ENCODE measurements at places on chromosomes 11 and 22.

- no peak for DNase-seq
Observed at GRCh38 chr22:48645766-48646165, 1181.9 kb downstream of the BRD1 start.

DNA sequence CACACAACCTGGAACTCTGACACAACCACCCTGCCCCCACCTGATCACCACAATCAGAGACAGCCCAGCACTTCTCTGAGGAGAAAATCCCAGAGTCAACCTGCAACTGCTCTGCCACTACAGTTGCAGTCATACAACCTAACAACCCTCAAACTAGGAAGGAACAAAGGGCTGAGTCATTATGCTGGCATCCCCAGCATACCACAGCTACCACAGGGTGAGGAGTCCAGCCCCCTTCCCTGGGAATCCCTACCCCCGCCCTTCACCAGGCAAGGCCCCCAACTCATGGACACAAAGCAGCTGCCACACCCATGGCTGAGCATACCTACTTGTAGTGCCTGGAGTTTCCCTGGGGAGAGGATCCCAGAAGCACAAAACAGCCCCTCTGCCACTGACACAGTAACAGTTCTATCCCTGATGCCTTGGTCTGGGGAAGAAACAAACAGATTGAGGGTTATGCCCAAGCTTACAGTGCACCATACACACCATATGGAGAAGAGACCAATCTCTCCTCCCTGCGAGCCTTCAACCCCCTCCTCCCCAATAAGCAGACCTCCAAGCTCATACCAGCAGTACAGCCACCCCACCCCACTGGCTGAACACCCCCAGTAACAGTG lies 68.5 kb upstream of the C11orf58 start:
- DNase-seq, result no peak

GRCh38 chr22:39173787-39174497 lies 21.5 kb upstream of the CBX7 start:
- no peak for DNase-seq

DNA sequence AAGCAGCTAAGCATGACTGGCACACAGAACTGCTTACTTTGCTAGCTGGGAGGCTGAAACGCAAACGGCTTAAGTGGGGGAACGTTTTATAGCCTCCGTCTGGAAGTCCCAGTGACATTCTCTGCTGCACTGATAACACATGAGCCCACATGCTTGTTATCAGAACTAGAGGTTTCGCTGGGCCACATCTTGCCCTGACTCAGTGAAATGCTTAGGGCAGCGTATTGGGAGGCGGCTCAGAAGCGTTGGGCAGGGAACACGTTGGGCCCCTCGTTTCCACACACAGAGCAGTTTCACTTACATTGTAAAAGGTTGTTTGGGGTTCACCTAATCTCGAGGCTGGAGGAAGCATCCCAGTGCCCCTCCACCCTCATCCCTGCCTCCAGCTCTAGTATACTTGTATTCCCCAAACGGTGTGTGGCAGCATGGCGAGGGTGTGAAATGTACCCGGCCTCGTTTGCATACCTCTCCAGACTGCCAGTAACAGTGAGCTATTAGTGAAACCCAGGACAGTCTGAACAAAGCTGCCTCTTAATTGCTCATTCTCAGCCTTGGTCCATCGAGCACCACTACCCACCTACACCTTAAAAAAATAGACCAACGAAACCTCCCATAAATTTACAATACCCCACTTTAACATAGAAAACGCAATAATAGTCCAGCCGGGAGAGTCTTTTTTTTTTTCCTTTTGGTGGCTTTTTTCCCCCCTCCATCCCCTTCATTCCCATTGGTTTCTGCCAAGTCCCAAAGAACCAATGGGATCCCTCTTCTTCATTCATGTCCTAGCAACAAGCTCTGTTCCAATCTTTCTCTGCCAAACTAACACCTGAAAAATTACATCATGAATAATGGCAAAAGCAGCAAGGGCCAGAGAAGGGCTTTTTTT lies 218.8 kb upstream of the SORL1-AS1 start:
- no peak for DNase-seq

GRCh38 chr22:19705181-19705934 lies 8.9 kb upstream of the SEPTIN5 start:
- DNase-seq, result no peak

DNA sequence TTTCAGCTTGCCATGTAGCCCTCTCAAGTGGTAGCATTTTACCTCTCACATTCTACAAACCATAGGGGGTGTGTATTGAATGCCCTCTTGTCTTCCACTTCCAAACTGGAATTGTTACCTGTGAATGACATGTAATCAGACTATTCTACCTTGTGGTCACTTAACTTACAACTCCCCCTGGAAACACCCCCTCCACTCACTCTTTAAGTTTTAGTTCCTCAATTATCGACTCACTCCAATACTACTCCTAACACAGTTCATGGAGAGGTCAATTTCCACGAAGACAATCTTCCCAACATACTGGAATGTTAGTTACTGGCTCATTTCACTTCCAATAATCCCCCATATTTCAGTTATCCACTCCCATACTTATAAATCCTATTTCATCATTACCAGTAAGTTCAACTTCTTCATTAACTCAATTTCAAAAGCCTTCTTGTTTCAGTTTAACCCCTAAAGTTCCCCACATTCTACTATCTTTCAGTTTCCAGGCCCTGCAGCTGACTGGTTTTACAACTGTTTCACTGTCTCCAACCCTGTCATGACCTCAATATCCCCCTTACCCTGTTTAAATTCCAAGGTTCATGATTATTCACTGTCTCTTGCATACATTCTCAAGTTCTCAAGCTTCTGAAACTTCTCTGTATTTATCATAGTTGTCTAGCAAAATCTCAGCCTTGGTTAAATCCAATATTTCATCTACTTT lies 92.5 kb downstream of the C11orf87 start:
- no peak for DNase-seq

DNA sequence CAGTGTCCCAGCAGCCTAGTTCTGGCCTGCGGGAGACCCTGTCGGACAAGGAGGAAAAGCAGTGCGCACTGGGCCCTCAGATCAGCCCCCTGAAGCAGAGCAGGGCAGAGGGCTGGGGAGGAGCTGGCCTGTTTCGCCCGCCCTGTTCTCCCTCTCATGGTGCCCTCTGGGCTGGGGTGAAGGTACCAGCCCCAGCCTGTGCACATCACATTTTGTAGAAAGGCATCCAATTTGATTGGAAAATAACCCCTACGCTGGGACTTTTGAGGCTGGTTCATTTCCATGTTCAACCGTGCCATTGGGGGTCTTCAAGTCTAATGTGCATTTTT lies 832 bp upstream of the NAP1L4 start:
- DNase-seq, result no peak

GRCh38 chr11:67053896-67054329 lies 2.7 kb upstream of the RHOD start:
- no peak for DNase-seq

- peak; percentile 58 for DNase-seq
Observed at GRCh38 chr11:2587132-2587930, 112.5 kb downstream of the KCNQ1OT1 start.

GRCh38 chr11:64044730-64045393 lies 9.1 kb downstream of the FLRT1 start:
- no peak for DNase-seq

DNA sequence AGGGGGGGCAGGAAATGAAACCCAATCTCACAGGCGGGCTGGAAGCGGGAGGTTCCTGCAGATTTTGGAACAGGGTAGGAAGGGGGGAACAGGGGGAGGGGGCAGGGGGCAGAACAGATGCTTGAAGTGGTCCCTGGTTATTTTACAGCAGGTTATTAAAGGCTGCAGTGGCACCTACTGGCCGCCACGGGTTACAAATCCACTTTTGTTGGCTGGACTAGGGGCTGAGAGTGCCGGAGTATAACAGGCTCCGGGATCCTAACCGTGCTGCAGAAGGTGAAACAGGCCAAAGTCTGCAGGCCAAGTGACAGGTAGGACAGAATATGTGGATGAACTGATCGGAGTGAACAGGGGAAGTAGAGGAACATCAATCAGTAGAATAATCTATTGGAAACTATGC lies 2.5 kb downstream of the ROBO3 start:
- DNase-seq, result no peak

GRCh38 chr11:19934828-19935259 lies 222.2 kb downstream of the NAV2 start:
- no peak for DNase-seq

- peak; percentile 36 for DNase-seq
Observed at GRCh38 chr22:50722716-50723428, 15.1 kb upstream of the ACR start.

GRCh38 chr11:15212876-15213275 lies 98.2 kb downstream of the INSC start:
- no peak for DNase-seq

GRCh38 chr11:75533896-75534258 lies 8.1 kb upstream of the GDPD5 start:
- DNase-seq, result no peak

DNA sequence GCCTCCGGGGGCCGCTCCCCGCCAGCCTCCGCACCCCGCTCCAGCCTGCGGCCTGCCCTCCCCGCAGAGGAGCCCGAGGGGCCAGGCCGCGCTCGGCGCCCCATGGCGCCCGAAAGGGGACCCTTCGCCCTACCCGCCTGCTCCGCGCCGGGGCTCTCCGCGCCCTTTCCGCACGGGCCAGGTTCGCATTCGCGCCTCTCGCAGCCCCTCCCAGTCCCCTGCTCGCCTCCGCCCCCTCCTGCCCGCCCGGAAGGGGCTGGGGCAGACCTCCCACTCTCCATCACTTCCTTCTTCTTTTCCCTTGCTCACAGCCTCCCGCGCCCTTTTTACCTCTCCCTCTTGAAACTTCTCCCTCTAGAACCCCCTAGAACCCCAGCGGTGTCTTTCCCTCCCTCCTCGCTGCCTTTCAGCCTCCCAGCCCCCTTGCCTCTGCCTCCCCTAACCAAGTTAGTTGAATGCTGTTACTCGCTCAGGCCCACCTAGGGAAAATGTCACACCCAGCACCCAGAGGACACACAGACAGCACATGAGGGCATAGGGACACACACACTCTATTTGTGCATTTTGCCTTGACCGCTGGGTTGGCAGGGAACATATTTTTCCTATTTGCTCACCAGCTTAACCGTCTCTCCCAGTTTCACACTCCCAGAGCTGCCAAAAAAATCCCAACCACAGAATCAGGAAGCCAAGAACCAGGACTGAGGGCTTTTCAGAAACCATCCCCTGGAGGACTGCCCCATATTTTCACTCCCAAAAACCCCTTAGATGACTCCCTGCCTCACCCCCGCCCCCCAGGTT lies at the start of gene SLC43A3:
SLC43A3 (minus strand) TSS at position 193 of the 798 bp plus-strand sequence. CDS start 949 bp downstream, outside the sequence.
- peak; percentile 81 for DNase-seq

- DNase-seq, result peak; percentile 81
Observed at GRCh38 chr22:42695294-42695693, 25.4 kb downstream of the A4GALT start.

- no peak for DNase-seq
Observed at GRCh38 chr11:119585043-119585781, 143.8 kb downstream of the NECTIN1 start.

DNA sequence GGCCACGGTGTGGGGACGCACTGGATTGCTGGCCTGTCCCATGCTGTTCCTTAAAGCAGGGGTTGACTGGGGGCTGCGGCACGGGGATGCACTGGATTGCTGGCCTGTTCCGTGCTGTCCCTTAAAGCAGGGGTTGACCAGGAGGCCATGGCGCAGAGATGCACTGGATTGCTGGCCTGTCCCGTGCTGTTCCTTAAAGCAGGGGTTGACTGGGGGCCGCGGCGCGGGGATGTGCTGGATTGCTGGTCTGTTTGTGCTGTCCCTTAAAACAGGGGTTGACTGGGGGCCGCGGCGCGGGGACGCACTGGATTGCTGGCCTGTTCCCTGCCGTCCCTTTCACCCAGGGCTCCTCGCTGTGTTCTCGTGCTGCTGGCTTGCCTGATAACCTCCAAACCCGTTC lies 383.4 kb downstream of the TBC1D22A start:
- no peak for DNase-seq

DNA sequence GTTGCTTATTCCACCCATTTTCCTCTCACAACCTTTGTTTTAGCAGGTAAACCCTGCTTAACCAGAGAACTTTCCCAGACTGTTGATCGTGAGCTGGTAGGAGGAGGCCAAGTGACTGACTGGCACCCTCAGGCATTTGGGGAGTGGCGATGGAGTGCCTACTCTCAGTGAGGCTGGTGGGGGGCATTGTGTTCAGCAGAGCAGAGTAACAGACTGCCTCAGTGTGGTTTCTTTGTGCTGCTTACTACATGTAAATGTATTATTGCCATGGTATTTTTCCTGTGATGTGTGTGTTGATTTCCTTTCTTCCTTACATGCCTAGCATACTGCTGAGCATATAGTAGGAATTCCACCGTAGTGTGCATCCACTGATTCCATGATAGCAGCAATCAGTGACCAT lies 2.6 kb downstream of the MARK2 start:
- DNase-seq, result peak; percentile 49

DNA sequence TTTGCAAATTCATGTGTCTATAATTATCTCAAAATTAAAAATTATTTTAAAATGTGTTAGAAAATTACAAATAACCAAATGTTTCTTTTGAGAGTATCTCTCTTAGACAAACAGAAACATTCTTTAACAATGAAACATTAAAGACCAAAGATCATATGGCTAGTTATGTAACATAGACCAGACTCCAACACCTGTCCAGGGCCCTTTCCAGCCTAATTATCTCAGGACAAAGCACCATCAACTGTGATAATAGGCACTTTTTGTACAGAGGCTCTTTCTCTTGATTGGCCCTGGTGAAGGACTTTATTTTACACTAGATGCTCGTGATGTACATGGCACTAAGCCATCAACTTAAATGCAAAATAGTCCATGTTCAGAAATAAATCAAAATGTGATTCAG lies 5.0 kb upstream of the PLEKHA7 start:
- no peak for DNase-seq

- DNase-seq, result no peak
Observed at GRCh38 chr11:46560300-46560991, 33.4 kb downstream of the AMBRA1 start.

- peak; percentile 89 for DNase-seq
Observed at GRCh38 chr11:45658292-45658991, 7.0 kb downstream of the CHST1 start.

GRCh38 chr22:49124608-49125007 lies 703.1 kb downstream of the BRD1 start:
- no peak for DNase-seq

- DNase-seq, result no peak
Observed at GRCh38 chr11:34001557-34002064, 49.9 kb upstream of the CAPRIN1 start.

- peak; percentile 30 for DNase-seq
Observed at GRCh38 chr22:30830907-30831306, 136.2 kb downstream of the OSBP2 start.

DNA sequence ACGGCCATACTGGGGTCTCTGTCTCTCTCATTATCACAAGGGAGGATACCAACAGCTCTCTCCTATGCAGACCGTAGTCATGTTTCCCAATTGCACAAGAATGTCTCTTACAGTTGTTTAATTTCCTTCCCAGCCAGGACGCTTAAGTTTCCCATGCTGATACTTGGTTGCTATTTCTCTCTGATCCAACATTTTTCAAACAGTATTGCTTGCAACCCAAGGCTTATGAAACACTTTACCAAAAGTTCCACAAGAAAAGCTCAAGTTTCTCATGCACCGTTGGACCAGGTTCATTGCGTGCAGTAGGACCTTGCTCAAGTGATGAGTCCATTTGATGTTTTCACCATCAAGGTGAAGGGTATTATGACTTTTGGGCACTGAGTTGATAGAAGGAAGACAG lies 46.6 kb downstream of the GGTLC2 start:
- no peak for DNase-seq
